ENCODE measurements at places on chromosomes 13 and 19.

- no peak for DNase-seq
These were observed 13.1 kb downstream of the C19orf47 start for GRCh38 chr19:40335101-40335500.

DNA sequence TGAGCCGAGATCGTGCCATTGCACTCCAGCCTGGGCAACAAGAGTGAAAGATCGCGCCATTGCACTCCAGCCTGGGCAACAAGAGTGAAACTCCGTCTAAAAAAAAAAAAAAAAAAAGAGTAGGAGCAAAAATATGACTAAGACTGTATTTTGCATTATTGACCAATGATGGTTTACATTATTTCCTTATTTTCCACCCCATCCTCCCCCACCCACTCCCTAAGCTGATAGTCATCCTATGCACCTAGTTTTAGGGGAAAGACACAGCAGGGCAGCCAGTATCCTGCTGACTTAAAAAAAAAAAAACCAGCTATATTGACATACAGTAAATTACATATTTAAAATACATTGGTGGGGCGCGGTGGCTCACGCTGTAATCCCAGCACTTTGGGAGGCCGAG, 25.1 kb downstream of the VAV1 start:
- DNase-seq = no peak

DNA sequence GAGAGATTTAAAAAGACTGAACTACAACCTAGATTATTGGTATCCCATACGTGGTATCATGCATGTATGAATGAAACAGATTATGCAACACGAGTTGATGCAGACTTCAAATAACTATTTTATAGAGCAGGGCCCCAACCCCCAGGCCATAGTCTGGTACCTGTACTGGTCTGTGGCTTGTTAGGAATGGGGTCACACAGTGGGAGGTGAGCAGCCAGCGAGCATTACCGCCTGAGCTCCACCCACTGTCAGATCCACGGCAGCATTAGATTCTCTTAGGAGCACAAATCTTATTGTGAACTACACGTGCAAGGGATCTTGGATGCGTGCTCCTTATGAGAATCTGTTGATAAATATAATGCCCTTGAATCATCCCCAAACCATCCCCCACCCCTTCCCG, 320.2 kb downstream of the TBC1D4 start:
- no peak for DNase-seq

DNA sequence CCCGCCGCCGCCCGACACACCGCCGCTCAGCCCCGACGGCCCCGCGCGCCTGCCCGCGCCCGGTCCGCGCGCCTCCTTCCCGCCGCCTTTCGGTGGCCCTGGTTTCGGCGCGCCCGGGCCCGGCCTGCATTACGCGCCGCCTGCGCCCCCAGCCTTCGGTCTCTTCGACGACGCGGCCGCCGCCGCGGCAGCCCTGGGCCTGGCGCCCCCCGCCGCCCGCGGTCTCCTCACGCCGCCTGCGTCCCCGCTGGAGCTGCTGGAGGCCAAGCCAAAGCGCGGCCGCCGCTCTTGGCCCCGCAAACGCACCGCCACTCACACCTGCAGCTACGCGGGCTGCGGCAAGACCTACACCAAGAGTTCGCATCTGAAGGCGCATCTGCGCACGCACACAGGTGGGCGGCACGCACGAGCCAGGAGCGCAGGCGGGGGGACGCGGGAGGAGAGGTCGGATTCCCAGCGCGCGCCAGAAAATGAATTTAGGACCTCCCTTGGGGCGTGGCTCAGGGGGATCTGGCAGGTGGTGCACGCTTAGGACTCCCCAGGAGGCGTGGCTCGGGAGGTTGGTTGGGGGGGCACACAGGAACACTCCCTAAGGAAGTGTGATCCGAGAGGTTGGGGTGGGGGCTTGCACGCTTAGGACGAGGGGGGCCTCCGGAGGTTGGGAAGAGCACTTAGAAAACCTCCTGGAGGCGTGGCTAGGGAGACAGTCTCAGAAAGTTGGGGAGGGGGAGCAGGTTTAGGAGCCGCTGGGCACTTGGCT, 1.2 kb downstream of the KLF2 start:
- no peak for DNase-seq

DNA sequence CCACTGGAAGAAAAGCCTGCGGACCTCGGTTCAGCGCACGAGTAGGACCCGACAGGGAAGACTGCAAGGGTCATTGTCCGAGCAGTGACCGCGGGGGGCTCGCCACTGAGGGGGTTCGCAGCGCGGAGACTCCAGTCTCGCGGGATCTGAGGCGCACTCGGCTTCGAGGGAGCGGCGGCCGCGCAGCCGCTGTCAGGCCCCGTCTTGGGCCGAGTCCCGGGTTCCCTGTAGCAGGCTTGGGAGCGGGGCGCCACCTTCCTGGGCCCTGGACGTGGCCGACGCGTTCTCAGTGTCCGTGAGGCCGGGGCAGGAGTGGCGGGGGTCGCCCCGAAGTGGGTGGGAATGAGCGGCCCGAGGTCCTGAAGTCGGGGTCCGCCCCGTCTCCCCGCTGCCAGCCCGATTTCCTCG, 474 bp upstream of the FAM174C start:
- no peak for DNase-seq

GRCh38 chr13:101575581-101575980, 123.1 kb downstream of the ITGBL1 start:
- DNase-seq = no peak
